ENCODE measurements at places on chromosomes 1 and 21.

- DNase-seq, result no peak
These were observed 180.8 kb downstream of the C1orf21 start for GRCh38 chr1:184567637-184568036.

DNA sequence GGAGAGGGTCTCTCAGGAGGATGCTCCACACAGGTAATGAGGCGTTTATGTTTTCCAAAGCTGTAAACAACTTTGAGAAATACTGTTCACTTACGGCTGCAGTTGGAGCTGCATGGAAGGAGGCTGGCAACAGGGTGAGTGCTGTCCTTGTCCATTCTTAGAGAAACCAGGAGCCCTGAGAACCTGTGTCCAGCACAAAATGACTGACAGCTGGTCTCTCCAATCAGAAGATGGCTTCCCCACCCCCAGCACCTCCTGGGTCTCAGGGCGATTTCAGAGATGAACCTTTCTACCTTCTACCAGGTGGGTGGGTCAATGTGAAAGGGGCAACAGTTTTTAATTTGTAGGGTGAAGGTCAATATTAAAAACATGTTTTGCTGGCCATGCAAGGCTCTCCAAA is 353.6 kb downstream of the NPHP4 start:
- no peak for DNase-seq

DNA sequence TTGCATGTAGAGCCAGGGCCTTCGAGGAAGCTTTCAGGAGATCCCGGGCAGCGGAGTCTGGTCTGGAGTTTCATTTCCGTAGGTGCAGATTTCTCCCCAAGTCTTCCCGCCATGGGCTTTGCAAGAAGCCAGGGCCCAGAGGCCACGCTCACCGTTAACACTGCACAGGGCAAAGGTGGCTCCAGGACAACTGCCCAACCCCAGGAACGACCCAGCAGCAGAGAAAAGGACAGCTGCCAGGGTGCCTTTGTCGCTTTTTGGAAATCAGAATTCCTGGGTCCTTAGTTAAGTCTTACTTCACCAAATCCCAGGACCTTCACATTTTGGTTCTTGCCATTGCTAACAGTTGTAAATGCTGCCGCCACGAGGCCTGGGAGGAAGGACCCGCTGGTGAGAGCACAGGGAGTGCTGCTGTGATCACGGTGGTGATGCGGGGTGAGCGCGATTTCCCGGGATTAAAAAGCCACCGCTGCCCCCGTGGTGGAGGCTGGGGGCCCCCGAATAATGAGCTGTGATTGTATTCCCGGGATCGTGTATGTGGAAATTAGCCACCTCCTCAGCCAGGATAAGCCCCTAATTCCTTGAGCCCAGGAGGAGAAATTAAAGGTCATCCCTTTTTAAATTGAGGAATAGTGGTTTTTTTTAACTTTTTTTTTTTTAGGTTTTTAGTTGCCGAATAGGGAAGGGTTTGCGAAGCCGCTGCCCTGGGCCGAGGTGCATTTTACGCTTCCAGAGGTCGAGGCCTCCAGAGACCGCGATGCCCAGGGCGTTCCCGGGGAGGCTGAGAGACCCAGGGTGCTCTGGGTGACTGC is 8.2 kb downstream of the SIM2 start:
- no peak for DNase-seq

DNA sequence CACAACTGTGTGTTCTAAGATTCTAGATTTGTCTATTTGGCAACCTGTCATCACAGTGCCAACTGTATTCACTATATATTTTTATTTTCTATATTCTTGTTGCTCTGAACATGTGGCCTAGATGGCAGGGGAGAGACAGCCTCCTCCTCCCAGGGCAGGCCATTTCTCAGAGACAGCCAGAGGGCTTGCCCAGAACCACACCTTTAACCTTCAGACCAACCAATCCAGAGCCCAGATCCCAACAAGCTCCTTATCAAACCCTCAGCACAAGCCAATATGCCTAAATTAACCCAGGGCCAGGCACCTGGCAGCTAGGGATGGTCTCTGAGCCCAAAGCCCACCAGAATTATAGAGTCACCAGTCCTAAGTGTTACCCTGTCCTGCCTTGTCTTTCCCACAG is 19.3 kb downstream of the TRIM11 start:
- no peak for DNase-seq

DNA sequence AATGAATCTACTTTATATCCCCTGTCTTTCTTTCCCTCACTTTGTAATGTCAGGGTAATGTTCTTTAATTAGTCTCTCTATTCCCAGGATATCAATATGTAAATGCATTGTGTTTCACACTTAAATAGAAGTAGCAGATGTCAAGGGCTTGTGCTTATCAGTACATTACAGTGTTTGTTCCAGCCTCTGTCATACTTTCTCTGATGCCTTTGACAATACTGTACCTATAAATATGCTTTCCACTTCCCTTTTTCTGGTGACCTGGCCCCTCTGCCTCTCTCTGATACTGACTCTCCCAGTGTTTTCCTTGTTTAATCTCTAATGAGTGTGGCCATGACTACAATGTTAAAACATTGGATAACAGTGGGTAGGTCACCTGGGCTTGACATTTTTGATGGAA is 862.0 kb upstream of the NEGR1 start:
- no peak for DNase-seq

DNA sequence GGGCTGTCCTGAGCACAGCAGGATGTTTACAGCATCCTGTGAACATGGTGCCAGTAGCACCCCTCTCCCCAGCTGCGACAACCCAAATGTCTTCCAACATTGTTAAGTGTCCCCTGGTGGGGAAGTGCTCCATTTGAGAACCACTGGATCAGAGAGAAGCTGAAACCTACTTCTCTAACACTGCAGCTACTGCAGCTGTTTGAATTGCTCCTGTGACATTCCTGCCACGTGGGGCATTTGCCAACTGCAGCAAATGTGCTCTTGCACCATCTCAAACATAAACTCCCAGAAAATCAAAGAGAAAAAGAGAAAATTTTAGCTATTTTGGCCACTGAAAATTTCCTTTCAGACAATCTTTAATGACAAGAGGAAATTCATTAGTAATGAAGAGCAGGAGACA is 11.0 kb downstream of the SLC2A5 start:
- DNase-seq, result no peak
